Effector CD4-positive, alpha-beta T cell (primary cell): ENCODE measurements at places on chromosomes 13 and 19.

GRCh38 chr19:42246922-42247639, 4.7 kb upstream of the GSK3A start:
- DNase-seq: no peak

DNA sequence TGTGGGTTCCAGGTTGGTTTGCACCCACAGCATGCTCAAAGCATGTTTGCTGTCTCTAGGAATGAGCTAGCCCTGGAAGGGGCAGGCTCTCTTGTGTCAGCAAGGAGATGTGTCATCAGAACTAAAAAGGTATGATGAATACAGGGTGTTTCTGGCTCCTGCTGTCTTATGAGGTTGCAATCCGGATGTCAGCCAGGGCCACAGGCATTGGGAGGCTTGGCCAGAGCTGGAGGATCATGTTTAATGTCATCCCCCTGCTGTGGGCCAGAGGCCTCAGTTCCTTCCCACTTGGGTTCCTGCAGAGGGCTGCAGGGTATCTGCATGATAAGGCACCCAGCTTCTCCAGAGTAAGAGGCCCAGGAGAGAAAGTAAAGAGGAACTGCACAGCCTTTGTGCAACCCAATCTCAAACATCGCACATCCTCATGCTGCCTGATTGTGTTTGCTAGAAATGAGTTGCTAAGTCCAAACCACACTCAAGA, 193.6 kb downstream of the COL4A1 start:
- no peak for DNase-seq

DNA sequence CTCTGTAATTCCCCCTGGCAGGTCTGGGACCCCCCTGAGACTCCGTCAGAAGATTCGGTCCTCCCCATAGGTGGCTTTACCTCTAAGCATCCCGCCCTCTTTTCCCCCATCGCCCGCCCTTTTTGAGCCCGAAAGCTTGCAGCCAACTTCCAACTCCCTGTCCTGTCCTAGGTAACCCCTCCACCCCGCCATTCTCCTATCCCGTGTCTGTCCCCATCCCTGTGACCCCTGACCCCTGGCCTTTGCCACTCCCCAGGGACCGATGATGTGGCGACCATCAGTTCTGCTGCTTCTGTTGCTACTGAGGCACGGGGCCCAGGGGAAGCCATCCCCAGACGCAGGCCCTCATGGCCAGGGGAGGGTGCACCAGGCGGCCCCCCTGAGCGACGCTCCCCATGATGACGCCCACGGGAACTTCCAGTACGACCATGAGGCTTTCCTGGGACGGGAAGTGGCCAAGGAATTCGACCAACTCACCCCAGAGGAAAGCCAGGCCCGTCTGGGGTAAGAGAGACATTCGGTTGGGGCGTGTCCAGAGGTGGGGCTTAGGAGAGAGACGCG, 488 bp downstream of the RCN3 start:
- DNase-seq: no peak

- DNase-seq: no peak
Measured at GRCh38 chr19:53642381-53643099, 10.7 kb downstream of the DPRX start.

GRCh38 chr13:40024967-40025714, 369.7 kb downstream of the COG6 start:
- no peak for DNase-seq

GRCh38 chr13:40420160-40420740, 246.2 kb downstream of the FOXO1 start:
- DNase-seq: no peak

- DNase-seq: no peak
Measured at GRCh38 chr19:5122121-5122400, 153.1 kb downstream of the KDM4B start.

GRCh38 chr19:3162418-3163229, 15.9 kb upstream of the S1PR4 start:
- no peak for DNase-seq

DNA sequence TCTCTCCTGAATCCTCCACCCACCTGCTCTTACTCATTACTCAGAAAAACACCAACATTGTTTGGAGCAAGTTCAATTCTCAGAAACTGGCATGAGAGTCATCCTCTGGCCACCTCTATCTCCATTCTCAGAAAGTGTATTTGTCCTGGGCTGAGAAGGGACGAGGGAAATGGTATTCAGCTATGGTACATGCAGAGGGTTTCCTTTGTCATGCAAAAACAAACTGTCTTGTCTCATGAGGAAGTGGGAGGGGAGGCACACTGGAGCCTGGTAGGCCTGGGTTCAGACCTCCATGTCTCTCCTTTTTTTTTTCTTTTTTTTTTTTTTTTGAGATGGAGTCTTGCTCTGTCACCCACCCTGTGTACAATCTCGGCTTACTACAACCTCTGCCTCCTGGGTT, 31.9 kb upstream of the LILRA2 start:
- no peak for DNase-seq

DNA sequence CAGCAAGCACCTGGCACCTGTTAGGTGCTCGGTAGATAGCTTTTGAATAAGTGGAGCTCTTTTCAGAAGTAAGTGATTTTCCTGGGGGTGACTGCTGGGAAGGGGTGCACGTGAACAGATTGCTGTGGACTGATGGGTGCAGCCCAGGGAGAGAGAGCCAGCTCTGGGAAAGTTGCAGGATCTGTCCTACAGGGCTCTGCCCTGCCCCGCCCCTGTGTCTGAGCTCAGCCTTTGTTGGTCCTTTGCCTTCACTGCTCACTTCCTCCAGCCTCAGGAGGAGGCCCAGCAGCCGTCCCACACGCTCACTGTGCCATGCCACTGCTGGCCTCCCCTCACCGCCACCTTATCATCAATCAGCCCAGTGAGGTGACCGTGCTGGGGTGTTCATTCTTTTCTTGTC, 33.7 kb upstream of the TEX29 start:
- DNase-seq: no peak

GRCh38 chr13:109668433-109669233, 117.8 kb downstream of the IRS2 start:
- no peak for DNase-seq

DNA sequence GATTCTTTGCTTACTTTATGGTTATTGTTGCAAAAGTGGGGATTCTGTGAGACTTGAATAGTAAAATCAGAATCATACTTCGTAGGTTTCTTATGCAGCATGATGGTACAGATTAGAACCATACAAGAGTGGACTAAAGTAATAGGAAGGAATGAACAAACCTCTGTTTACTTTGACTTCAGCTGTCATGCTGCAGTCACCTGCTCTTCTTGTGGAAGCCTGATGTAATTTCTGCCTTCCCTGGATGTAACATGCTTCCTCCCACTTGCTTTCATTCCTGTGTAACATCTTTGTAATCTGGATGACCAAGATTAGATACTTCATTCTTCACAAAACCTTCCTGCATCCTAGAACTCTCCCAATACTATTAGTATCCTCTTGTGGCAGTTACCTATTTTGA, 235.0 kb downstream of the PCCA start:
- DNase-seq: no peak

- no peak for DNase-seq
Measured at GRCh38 chr13:103224804-103225203, 158.6 kb upstream of the SLC10A2 start.

GRCh38 chr19:35777961-35778360, 2.6 kb downstream of the ARHGAP33 start:
- DNase-seq: no peak

- DNase-seq: no peak
Measured at GRCh38 chr13:46004491-46004890, 48.1 kb downstream of the ZC3H13 start.

DNA sequence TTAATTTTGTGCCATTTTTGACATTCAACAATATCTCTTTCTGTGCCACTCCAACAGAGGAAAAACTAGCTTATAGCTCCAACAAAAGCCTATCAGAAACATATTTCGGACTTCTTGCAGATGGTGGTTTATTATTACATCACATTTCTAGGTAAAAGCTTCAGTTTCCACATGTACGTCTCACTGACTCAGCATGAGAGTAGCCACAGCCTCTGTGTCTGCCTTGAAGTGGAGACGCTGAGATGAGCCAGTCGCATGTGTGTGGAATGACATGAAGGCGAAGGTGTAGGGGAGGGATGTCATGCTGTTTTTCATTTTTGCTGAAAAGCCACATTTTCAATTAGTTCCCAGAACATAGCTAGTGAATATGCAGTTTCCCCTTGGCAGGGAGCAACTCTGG, 598.6 kb downstream of the EFNB2 start:
- no peak for DNase-seq

- DNase-seq: no peak
Measured at GRCh38 chr13:72290962-72291681, 424.1 kb upstream of the DACH1 start.

DNA sequence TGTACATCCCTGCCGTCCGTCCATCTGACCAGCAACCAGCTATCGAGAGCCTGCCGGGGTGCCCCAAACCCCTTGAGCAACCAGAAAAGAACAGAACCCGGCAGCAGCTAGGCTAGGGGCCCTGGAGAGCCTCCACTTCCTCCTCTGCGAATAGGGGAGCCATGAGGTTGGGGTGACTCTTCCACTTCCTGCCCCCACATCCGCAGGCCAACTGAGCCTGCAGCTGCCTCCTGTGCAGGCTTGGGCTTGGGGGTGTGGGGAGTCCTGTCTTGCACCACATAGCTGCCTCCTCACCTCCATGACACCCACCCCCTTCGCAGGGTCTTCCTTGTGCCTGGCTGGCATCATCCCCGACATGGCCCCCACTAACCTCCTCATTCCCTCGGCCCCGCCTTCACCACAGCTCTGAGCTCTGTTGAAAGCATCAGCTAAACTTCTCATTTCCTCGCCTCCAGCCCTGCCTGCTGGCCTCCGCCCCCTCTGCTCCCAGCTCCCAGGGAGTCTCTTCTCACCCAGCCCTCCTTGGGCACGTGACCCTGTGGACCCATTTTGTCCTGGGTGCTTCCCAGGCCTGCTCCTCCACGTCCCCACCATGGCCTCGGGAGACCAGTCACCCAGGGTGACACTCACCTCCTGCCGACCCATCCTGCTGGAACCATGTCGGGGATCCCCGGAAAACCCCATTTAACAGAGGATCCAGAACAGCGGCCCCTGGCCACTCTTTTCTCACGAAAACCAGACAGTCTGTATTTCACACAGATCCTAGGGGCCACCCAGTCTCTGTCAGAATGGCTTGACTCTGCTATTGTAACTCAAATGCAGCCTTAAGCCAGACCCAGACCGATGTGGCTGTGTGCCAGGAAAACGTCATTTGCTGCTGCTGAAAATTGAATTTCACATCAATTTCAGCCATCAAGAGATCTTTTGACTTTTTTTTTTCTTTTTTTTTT, 50.4 kb downstream of the MYO9B start:
- peak; percentile 70 for DNase-seq

- DNase-seq: no peak
Measured at GRCh38 chr13:44146138-44146537, 227.5 kb upstream of the SERP2 start.

- DNase-seq: no peak
Measured at GRCh38 chr13:79450110-79450509, 30.8 kb upstream of the NDFIP2 start.

DNA sequence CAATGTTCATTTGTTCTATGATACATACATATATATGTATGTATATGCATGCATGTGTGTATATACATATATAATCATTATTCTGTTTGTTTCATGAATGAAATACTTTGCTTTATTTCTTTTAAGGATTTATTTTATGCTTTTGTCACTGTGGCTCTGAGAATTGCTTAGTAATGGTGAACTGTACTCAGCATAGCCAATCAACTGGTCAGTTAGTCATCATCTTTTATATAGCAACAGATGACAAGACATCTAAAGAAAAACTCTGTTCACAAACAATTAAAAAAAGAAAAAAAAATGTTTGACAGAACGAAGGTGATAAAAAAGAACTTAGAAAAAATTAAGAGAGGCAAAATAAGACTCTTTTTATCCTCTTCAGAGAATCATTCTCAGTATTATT, 1440.3 kb downstream of the PCDH9 start:
- DNase-seq: no peak

GRCh38 chr13:43139211-43139610, 115.8 kb downstream of the DNAJC15 start:
- DNase-seq: no peak

DNA sequence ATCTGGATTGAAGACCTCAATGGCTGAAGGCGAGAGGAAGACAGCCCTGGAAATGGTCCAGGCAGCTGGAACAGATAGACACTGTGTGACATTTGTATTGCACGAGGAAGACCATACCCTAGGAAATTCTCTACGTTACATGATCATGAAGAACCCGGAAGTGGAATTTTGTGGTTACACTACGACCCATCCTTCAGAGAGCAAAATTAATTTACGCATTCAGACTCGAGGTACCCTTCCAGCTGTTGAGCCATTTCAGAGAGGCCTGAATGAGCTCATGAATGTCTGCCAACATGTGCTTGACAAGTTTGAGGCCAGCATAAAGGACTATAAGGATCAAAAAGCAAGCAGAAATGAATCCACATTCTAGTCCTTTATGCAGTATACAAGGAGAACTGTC, 1.2 kb downstream of the POLR1D start:
- no peak for DNase-seq

GRCh38 chr13:44423824-44424223, 50.2 kb downstream of the SERP2 start:
- DNase-seq: no peak

GRCh38 chr19:41734585-41734984, 20.7 kb upstream of the CEACAM6 start:
- no peak for DNase-seq

- DNase-seq: no peak
Measured at GRCh38 chr13:42752731-42753130, 28.7 kb upstream of the FAM216B start.

- no peak for DNase-seq
Measured at GRCh38 chr13:95784900-95785290, 108.0 kb downstream of the DNAJC3 start.

DNA sequence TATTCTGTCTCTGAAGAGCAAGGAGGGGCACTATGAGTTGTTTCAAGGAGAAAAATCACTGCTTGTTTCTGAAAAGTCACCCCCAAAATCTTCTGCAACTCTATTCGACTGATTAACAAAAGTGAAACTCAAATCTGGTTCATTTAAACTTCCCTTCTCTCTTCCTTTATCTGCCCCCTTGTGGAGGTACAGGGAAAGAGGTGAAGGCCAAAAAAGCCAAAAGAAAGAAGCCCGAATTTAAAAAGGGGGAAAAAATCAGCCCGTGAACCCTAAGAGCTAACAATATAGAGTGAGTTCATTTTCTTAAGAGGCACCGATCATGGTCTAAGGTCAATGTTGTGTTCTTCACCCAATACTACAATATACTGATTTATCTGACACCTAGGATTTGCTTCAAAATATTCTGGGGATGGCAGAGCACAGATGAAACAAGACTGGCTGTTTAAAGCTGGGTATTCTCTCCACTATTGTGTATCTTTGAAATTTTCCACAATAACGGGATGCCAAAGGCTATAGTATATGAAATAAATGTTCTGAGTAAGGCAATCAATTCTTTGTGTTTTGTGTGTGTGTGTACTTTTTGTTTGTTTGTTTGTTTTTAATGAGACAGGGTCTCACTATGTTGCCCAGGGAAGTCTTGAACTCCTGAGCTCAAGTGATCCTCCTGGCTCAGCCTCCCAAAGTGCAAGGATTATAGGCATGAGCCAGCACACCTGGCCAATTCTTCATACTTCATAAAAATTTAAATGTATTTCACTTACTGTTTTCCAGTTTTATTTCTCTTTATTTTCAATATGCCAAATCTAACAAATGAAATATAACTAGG, 55.0 kb upstream of the EEF1AKMT1 start:
- peak; percentile 37 for DNase-seq

GRCh38 chr19:19105365-19106055, 32.8 kb downstream of the TMEM161A start:
- no peak for DNase-seq
